ENCODE measurements at places on chromosomes 1 and 21.

GRCh38 chr1:112718691-112719418 lies 3.7 kb upstream of the PPM1J start:
- DNase-seq = peak; percentile 58

DNA sequence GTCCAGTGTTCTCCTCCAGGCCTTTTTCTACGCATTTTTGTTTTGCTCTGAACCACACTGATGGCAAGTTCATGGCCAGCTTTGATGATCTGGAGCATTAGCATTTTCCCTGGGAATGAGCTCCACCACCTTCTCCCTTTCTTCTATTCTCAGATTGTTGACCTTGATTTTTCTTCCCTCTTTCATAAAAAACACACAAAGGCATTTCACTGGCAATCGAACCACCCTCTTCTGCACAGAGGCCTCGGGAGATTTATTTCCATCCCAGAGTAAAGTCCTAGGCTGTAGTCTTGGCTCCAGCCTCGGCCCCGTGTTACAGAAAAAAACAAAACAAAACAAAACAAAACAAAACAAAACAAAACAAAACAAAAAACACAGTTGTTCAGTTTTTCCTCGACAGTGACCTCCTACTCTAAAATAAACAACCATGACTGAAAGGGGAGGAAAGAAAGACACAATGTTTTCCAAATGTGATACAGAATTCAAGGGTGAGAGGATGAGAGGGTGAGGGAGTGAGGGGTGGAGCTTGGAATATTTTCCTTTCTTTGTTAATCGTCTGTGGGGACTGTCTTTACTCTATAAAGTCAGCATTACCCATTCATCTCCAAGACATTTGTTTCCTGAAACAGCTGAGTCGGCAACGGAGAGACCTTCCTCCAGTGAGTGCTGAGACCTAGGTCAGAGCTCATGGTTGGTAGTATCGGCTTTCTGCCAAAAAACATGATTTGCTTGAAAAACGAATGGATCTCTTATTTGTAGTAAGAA lies 29.8 kb upstream of the RNF186 start:
- DNase-seq = no peak

- DNase-seq = no peak
These were observed 59.0 kb downstream of the SLX9 start for GRCh38 chr21:44998621-44999427.

- peak; percentile 52 for DNase-seq
These were observed 141.6 kb downstream of the KCNT2 start for GRCh38 chr1:196466654-196467053.

DNA sequence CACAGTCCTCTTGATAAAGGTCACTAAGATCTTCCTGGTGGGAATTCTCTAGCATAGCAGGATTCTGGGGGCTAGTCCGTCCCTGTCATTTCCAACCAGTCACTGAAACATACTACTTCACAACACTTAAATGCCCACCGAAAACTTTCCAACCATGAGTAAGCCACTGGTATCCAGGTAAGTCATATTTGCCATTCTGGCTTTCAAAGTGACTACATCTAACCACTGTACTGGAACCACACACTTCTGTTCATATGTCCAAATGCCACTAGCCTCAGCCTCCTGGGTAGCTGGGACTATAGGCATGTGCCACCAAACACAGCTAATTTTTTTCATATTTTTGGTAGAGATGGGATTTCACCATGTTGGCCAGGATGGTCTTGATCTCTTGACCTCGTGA lies 64.3 kb upstream of the VANGL1 start:
- no peak for DNase-seq

DNA sequence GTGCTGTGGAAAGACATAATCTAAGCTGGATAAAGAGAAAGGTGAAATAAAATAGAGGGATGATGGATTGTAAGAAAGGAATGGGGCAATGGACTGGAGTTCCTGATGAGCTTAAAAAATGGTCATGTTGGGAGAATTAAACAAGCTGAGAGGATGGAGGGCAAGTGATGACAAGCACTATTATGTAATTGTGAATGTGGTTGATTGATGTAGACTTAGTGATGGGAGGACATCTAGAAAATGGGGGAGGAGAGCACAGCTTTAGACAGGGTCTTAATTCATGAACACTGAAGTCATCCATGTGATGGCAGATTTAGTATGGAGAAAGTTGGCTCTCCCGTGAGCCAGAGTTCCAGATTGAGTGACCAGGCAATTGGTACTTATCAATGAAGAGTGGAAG lies 29.0 kb downstream of the DNAH14 start:
- no peak for DNase-seq

GRCh38 chr1:219954736-219955421 lies 26.5 kb upstream of the SLC30A10 start:
- no peak for DNase-seq

- no peak for DNase-seq
These were observed 30.7 kb upstream of the CFHR4 start for GRCh38 chr1:196857188-196857587.

DNA sequence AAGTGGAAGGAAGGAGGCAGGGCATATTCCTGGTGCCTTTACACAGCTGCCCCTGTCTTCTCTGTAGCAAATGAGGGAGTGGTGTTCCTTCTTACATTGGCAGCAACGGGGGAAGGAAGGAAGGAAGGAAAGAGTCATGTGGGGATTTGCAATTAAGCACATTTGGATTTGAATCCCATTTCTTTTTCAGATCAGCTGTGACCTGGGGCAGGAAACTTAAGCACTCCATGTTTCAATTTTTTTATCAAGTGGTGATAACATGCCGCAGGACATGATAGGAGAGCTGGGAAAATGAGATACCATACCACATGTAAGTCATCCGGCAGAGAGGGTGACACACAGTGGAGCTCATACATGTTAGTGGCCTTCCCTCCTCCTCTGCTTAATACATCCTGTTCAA lies 186.8 kb downstream of the APP start:
- no peak for DNase-seq

- DNase-seq = no peak
These were observed 67.8 kb downstream of the PTPRU start for GRCh38 chr1:29304025-29304684.

GRCh38 chr1:30764939-30765555 lies 7.5 kb upstream of the LAPTM5 start:
- no peak for DNase-seq

DNA sequence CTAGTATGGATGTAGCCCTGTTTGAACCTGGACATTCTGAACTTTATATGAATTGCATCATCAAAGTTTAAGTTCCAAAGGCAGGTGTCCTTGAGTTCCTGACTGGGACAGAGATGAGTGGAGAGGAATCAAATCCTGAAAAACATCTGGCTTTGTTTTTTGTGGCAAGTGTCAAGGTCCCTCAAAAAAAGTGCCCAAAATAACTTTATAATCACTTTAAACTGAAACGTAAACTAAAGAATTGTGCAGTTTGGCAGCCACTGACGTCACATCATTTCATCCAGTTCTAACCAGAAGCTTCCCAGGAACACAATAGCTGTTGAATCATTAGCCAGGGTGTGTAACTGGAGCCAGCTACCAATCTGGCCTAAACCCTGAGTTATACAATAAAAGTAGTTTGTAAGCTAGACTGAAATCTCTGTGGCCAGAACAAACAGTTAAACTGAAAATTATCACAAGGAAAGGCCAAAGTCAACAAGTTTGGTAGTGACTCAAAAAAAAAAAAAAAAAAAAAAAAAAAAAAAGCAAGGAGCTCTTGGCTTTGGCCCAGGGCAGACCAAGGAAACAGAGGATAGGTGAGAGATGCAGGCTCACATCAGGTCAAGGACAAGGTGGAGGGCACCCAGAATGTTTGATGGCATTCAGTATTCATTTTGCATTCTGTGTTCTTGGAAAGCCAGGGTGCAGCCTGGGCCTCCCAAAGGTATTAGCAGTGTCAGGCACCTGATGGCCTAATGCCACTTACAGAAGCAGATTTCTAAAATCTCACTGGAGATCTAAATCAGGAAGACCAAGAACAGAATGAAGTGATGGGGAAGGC lies 74.3 kb downstream of the TNFSF18 start:
- DNase-seq = peak; percentile 83

DNA sequence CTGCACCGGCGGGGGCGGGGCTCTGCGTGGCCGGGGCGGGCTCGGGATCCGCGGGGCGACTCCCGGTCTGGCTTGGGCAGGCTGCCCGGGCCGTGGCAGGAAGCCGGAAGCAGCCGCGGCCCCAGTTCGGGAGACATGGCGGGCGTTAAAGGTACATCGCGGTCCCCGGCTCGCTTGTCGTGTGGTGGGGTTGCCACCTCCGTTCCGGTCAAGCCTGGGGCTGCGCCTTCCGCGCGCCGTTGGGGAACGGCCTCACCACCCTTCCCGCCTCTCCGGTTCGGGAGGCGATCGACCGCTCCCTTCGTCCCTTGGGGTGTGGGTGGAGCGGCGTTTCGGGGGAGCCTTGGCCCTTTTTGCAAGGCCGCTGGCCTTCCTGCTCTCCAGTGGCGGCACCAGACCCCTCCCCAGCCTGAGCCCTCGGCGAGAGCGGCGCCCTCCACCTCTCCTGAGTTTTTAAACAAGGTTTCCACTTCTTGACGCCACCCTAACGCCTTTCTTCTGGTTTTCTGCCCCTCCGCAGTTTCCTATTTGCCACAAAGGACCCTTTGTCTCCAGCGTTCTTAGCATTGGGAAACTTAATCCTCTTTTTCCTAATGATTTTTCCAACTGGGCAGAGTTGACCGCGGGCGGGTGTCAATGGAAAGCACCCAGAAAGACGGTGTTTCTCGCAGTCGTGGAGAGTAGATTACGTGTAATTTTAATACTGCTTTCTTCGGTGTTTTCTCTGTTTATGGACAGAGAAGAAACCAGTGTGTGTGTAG lies at the start of the genes LEPR and LEPROT:
LEPR (plus strand) TSS at position 79 of the 761 bp plus-strand sequence. CDS start 144,898 bp downstream, outside the sequence.
LEPROT (plus strand) TSS at position 79 of the 761 bp plus-strand sequence; CDS start at position 136, 57 bp downstream.
- DNase-seq = no peak

GRCh38 chr21:42003051-42003461 lies 7.1 kb downstream of the ZBTB21 start:
- DNase-seq = no peak

GRCh38 chr1:89908273-89908671 lies 86.6 kb upstream of the ZNF326 start:
- DNase-seq = no peak

DNA sequence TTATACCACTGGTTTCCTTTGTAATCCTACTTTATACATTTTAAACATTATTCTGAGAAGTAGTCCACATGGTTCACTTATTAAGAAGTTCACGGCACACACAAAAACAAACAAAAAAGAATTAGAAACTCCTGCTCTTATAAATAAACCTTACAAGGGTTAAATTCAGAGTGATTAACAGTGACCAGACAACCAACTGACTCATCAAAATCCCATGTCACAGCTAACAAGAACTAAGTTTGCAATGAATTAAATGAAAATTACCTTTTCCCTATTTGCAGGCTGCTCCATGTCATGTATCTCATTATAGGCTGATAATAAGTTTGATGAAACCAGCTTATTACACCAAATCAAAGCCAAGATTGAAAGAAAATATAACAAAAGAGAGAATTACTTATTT lies 77.5 kb downstream of the PUM1 start:
- DNase-seq = no peak

GRCh38 chr1:26020330-26020768 lies 1.2 kb upstream of the EXTL1 start:
- no peak for DNase-seq

DNA sequence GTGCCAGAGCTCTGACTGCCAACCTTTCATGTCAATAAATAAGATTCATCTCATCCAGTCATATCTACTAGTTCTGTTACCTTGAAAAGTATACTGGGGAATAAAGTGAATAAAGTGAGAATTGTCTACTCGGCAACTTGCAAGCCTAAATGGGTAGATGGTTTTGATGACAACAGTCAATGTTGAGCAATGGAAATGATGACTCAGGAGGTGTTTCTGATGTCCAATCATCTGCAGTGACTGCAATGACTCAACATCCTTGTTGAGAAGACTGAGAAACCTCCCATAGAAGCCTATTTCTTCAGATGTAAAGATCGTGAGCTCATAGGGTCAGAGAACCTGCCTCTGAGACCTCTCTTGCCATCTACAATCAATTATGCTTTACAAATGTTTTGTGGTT lies 276.4 kb downstream of the SPATA17 start:
- no peak for DNase-seq

DNA sequence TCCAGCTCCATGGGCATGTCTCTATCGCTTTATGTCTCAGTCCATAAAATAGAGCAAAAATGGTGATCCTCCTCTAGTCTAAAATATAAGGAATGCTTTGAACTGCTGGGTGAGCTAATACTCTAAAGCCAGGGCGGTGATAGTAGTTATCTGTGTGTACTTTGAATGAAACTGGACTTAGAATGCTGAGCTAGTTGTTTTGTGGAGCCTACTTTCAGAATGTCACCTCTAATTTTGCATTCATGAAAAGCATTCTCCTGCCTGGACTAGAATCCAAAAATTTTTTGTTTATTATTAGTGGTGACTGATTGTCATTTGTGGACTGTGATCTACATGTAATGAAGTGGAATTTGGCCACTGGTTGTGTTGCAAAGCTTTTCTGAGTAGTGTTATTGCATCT lies 241.6 kb upstream of the C1orf105 start:
- DNase-seq = no peak

DNA sequence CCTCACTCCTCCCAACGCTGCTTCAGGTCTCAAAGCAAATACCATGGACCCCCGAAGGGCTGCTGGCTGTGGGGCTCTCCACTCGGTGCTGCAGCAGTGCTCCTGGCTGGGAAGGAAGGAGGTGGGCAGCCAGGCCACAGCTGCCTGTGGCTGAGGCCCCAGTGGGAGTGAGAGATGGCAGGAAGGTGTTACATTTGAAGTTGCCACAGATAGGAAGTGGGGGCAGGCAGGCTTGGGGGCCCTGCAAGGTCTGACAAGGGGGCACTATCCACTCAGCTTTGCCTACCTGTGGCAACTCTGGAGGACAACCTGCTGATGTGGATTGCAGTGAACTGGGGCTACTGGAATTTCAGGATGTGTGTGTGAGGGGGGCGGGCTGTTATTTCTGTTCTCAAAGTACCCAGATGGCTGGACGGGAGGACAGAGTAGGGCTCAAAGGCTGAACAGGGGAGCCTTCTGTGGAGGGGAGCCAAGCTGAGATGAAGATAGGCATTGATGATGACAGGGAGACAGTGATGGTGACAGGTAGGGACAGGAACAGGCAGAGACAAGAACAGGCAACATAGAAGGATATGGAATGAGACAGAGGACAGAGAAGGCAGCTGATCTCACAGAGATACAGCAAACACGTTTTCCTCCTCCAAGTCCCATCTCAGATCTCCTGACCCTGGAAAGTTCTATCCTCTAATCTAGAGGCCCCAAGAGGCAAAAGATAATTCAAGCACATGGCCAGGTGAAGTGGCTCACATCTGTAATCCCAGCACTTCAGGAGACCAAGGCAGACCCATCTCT lies 1.8 kb downstream of the ZNF683 start:
- no peak for DNase-seq

DNA sequence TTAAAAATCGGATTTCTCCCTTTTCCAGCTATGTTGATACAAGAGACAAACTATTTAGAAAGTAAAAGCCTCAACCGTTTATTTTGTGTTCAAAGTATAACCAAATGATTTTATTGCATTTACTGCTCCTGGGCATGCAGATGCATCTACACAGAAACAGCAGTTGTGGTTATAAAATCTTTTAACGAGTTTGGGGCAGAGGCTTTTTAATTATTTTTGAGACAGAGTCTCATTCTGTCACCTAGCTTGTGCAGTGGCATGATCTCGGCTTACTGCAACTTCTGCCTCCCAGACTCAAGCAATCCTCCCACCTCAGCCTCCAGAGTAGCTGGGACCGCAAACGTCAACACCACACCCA lies 33.6 kb downstream of the ZNF496 start:
- no peak for DNase-seq
